Foreskin melanocyte (primary cell): ENCODE measurements at places on chromosomes 7 and 10.

GRCh38 chr7:5661942-5662341, 119.5 kb downstream of the RNF216 start:
- DNase-seq, result peak; percentile 53

DNA sequence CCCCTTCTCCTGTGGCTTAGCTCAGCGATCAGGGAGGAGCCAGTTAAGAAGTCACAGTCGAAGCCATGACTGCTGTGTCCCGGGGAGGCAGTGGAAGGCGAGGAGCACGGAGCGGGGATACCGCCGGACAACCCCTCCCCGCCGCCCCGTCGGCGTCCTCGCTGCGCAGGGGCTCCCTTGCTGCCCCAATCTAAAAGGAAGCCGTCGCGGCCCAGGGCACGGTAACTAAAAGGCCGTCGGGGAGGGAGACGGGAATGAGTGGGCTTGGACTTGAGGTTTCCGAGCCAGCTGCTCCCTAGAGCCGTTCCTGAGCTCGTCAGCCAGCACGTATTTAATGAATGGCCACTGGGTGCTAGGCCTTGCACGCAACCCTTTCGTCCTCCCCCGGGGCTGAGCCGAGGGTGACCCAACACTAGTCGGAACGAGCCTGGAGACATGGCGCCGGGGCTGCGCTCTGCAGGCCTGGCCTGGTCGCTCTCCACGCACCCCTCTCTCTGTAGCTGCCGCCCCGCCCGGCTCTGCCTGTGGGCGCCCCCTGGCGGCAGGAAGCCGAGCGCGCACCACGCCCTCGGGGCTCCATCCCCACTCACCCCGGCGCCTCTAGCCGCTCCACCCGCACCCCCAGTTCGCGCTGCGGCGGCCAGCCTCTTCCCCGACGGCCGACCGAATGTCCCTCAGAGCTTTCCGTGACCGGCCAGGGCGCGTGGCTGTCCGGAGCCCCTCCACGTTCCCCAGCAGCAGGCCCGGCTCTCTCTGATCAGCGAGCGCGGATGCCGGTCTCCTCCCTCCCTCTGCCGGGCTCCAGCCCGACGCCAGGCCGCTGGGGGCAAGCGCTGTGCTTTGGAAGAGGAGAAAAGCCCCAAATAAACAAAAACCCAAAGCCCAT, 29.3 kb upstream of the KCNK18 start:
- peak; percentile 40 for DNase-seq

DNA sequence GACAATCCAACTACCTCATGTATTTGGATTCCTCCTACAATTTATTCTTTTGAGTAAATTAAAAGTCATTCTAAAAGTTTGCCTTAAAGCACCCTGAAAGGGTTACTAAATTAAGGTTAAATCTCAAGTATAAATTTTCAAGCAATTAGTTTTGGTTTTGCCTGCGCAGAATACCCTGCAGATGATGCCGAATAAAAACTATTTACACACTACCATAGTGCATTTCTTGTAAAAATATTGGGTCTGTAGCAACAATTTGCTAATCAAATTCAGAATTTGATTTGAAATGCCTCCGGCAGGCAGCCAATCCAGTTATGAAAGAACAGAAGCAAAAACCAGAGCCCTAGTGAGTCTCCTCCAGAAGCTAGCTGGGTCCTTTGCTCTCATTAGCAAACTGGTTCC, 122.2 kb downstream of the TWIST1 start:
- DNase-seq, result no peak

- DNase-seq, result peak; percentile 69
Measured at GRCh38 chr10:4095166-4095917, 310.3 kb upstream of the KLF6 start.

- DNase-seq, result no peak
Measured at GRCh38 chr7:131365838-131366237, 38.2 kb downstream of the MKLN1 start.

DNA sequence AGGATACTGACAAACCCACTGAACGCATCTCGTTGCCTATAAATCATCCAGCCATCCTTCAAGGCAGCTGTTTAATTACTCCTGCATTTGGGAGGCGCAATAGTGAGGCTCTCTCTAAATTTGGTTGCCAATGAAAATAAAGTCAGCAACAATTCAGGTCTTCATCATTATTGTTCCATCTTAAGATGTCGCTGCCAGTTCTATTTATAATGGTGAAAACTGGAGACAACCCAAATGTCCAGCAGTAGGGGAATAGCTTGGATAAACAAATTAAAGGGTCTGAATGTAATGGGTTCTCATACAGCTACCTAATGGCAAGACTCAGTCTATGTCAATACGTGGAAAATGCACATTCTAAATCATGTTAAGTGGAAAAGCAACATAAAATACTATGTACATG, 120.1 kb upstream of the PLXNA4 start:
- no peak for DNase-seq

- no peak for DNase-seq
Measured at GRCh38 chr7:157977717-157978496, 609.7 kb downstream of the PTPRN2 start.

GRCh38 chr10:133378251-133379096, 588 bp upstream of the PAOX start:
- peak; percentile 45 for DNase-seq

DNA sequence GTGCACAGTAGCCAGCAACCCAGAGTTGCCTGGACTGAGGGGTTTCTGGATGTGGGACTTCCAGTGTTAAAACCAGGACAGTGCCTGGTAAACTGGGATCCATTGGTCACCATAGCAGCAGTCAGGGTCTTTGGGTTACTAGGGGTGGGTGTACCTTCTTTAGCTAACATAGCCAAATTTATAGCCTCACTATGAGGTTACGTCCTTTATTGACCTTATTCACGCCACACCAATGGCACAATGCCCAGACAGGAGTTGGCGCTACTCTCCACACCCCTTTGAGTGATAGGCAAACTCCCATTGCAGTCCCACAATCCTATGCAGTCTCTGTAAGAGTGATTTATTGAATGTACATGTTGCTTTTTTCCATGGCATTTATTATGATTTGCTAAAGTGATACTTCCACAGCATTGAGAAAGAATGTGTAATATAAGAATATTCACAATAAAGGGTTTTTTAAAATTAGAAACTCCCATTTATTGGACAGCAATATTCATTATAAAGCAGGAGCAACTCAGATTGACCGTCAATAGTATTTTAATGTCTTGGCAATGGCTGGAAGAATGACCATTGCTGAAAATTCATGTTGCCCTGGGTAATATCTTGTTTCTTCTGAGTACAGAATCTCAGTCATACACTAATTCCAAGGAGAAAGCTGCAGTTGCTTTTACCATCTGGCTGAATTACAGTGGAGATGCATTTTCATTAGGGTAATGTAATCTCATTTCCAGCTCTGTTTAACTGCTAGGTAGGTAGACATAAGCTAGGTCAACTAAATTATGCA, 26.1 kb downstream of the IFIT5 start:
- no peak for DNase-seq

DNA sequence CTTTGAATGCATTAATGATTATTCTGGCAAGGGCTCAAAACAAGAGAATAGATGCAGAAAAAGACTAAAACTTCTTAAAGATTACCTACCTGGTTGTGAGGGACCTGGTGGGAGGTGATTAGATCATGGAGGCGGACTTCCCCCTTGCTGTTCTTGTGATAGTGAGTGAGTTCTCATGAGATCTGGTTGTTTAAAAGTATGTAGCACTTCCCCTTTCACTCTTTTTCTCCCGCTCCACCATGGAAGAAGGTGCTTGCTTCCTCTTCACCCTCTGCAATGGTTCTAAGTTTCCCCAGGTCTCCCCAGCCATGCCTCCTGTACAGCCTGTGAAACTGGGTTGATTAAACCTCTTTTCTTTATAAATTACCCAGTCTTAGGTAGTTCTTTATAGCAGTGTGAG, 226.6 kb downstream of the ARHGAP12 start:
- no peak for DNase-seq

DNA sequence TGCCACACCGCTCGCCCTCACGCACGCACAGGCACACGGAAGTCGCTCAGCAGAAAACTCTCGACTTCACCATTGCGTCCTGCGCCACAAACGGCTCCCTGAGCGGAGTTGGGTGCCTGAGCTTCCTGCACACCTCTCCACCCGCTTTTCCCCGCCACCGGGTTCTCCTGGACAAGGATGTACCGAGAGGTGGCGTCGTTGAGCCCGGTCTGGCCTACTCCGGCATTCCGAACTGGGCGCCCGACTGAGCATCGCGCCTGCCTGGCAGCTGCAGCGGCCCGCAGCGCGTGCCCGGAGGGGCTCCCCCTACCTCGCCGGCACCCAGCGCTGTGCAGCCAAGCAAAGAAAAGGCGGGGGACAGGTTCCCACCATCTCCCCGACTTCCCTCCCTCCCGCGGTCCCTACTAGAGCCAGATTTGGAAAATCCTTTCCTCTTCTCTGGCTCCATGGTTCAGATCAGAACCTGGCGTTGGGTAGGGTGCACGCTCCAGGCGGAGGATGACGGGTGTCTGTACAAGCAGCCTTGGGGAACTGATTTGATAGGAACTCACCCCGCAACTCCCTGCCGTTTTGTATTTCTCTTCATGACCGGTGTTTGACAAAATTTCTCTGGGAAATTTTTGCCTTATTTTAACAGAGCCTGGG, 1.7 kb downstream of the SORCS3 start:
- DNase-seq, result no peak

GRCh38 chr7:103127006-103127405, 21.9 kb downstream of the NAPEPLD start:
- DNase-seq, result peak; percentile 77

DNA sequence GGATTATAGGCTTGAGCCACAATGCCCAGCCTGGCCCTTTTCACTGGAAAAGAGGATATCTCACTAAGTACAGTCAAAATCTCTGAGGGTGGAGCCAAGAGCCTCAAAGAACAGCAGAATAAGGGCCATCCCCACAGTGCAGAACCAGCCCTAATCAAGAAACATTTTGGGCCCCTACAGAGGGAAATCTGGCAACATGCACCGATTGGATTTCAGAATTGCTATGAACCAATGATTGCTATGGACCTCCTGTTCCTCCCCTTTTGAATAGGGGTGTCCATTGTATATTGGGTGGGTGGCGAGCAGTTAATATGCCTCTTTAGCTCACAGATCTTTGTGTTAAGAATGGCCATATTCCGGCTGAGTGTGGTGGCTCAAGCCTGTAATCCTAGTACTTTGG, 42.7 kb downstream of the SKIDA1 start:
- no peak for DNase-seq

DNA sequence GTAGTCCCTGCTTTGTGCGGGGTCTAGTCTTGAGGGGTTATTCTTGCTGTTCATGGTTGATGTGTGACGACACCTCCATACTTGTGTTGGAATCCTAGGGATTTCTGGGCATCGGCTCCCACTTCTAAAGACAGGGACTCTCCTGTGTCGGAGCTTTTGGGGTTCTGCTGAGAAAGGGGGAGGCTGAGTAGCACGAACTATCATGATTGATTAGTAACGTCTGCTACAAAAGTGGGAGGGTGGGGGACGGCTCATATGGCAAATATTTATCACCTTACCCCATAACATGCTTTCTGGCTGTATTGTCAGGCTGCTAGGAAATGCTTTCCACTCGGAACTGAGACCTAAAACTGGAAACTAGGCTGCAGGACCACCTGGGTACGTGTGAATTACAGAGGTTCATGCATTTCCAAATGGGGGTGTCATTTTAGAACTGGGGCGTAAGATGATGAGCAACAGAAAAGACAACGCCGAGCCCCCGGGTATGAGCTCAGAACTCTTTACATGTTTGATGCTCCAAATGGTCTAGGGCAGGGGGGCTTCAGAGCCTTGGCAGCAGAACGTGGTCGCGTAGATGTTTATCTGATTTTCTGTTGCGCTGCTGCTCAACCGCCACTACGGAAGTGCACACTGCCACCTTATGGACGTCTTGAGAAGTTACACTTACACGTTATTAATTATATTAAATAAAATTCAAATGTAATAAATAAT, 15.1 kb upstream of the NME8 start:
- peak; percentile 12 for DNase-seq

GRCh38 chr10:60424971-60425370, 35.3 kb upstream of the ANK3 start:
- DNase-seq, result no peak

- no peak for DNase-seq
Measured at GRCh38 chr10:88164471-88164870, 301.0 kb downstream of the PTEN start.

GRCh38 chr10:48224979-48225560, 49.4 kb downstream of the FRMPD2 start:
- no peak for DNase-seq

DNA sequence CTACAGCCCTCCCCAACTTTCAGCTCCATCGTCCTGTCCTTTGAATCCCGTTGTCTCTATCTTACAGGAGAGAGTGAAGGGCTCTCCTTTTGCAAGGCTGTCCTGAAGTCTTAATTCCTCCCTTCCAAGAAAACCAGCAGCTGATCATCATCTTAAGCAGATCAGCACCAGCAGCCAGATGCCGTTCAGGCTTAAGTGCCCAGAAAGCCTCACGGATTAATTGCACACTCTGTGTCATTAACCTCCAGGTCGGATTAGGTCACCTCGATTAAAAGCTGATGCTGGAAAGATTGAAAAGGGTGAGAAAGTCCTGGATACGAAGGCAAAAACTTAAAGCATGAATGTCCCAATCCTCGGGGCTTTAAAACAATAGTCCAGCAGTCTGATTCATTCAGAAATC, 24.8 kb upstream of the ADARB2 start:
- no peak for DNase-seq

DNA sequence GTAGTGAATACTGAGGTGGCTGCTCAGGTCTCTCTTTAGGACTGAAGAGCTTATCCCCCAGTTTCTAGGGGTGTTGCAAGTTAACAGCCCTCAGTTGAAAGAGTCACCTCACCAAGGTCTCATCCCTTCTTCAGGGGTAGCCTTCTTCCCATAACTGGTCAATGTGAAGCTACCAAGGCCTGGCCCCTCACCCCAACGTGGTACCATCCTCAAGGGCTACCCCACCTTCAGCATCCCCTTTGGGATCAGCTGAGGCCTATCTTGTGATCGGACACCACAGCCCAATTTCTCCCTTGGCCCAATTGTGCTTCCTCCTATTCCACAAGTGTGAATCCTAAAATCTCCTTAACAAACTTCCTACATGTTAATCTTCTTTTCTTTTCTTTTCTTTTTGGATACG, 289.5 kb upstream of the MKLN1 start:
- no peak for DNase-seq

DNA sequence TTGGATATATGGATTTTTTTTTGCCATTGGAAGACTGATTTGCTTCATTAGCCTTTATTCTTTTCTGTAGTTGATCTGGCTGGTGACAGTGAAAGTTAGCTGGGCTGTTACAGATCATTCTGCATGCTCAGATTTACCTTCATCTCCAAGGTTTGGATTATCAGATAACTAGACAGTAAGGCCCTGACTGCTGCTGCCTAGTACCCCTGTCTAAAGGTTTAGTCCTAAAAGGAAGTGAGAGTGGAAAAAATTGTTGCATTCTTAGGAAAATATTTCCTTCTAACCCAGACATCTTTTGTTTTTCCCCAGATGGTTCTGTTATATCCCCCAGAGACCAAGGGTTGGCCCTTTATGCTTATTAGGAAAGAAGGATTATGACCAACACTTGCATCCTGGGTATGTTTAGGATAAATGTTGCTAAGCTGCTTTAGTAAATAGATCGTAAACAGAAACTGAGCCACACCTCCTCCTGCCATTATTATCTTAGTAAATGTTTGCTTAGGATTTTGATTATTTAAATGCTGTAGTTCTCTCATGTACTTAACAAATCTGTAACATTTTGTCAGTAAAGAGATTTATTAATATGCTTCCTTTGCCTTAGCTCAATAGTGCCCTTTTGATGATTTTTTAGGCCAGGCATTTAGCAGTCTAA, 44.4 kb downstream of the MCU start:
- DNase-seq, result no peak
